GDM1 (cell line): ENCODE measurements at places on chromosomes 12 and 14.

DNA sequence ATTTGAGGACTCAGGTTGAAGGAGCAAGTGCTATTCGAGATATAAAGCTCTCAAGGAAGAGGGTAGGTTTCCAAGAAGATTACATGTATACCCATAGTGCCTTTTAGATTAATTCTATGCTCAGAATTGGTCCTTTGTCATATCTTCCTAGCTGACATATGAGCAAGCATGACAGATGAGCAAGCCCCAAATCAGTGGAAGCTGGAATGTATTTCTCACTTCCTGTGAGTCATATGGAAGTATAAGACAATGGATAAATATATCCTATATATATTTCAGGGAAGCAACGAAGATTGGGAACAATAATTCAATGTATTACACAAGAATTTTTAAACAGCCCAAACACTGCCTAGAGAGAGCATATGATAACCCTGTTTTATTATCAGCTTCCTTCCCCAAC lies 674.1 kb upstream of the ATXN7L3B start:
- DNase-seq, result no peak

- DNase-seq, result no peak
Measured at GRCh38 chr12:54017027-54017788, 8.4 kb downstream of the HOXC8 start.

- DNase-seq, result no peak
Measured at GRCh38 chr14:95699412-95699811, 13.2 kb downstream of the TCL1B start.

DNA sequence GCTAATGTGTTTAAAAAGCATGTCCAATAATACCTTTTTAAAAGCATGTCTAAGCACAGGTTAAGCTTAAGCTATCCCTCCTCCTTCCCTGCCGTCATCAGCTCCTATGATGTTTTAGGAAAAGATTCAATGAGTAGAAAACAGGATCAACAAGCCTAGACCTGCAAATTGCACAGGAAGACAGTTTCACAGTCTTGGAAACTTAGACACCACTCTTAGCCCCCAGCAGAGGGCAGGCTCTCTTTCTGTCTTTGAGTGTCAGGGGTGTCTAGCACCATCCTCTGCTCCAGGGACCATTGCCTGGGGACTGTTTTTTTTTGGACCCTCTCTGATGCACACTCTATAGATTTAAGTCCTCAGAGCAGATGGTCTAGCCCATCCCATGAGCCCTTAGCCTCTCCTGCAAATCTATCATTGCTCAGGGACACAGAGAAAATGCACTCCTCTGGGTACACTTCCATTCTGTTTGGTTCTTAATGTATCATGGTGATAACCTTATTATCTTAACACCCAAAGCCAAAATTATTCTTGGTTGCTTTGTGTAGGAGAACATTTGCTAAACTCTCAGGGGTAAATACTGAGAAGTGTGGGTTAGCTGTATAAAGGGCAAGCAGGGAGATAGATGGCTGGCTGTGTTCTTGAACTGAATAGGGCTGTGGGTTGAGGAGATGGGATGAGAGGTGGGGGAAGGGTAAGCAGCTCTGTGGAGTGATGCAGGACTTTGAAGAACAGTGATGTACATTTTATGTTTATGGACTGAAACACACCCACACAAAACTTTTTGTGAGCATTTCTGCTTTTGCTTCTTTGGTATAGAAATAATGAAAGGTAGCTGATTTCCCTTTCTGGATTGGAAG lies 259.9 kb upstream of the DDHD1 start:
- no peak for DNase-seq

GRCh38 chr12:14810167-14810952 lies 3.6 kb downstream of the SMCO3 start:
- no peak for DNase-seq

GRCh38 chr12:21655591-21655990 lies 2.1 kb downstream of the LDHB start:
- no peak for DNase-seq

DNA sequence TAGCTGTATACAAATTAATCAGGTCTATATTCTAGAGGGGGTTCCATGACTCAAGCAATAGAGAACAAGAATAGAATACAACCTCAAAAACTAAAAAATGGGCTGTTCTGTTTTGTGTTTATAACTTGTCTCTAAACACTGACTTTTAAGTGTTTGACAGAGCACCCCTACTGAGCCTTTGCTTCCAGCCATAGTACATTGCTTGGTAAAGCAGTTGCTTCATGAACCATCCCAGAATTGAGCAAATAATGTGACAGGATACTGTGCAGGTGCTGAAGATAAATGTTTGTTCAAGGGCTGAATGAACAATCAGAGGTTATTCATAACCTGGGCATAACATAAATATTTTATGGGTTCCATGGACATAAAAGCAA lies 11.5 kb downstream of the SPTSSA start:
- DNase-seq, result no peak

DNA sequence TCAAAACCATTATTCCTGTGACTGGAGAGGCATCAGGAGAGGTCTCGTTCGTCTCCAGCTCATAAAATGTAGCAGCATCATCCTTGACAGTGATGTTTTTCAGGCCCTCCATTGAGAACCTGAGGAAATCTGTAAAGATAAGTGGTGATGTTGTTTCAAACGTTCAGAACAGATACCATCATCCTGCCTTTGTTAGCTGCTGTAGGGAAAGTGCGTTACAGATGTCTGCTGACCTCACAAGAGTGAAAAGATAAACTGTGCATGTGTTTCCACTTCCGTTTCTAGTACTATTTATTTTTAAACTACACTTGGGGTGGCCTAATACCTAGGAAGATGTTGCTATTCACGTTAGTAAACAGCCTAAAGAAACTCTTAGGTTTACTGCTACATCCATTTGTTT lies 28.4 kb downstream of the BCL2L14 start:
- DNase-seq, result no peak

DNA sequence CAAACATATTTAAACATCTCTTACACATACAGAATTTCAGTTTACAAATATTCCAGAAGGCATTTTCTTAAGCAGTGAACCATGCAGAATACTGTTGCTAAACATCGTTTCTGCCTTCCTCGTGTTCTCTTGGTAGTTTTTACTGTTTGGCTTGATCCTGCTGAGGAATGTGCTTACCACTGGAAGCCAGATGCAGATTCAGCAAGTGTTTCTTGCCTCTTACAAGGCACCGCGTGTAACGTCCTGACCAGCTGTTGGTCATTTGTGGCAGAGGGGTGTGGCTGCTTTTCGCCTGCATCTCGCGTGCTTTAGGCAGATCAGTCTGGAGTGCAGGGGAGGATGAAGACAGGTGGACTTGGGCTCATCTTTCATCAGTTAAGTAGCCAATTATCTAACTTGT lies 12.4 kb downstream of the EIF2B1 start:
- DNase-seq, result no peak

GRCh38 chr12:121448771-121449315 lies 48.9 kb downstream of the RNF34 start:
- DNase-seq, result no peak

- no peak for DNase-seq
Measured at GRCh38 chr14:45123271-45123670, 11.0 kb downstream of the FKBP3 start.
